ENCODE measurements at places on chromosomes 5 and 9.

DNA sequence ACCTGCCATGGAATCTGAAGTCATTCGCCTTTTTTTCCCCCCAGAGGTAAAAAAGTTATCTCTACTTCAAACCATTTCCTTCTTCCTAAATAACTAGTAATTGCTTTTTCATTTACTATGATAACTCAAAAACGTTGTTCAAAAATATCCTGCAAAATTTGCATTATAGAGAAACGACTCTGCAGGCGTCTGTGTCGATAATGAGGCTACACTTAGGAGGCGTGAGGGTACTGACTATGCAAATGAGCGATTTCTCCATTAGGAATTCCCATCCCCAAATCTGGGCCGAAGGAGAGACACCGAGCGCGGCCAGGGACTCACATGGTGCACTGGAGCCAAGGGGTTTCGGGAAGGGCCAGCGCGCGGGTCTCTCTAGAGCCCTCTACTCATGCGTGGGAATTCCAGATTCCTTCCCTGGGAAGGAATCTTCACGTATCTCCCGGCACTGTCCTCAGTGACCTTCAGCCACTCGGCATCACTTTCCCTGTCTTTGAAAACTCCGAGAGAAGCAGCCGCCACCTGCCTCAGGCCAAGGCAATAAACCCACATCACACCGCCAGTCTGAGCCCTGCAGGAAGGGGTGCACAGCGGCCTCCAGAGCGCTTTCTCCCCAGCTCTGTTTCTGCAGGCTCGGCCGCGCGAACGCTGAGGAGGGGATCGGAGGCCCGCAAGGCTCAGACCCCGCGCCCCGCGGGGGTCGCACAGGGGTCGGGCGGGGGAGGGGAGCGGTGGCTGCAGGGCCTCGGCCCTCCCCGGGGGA is 718 bp upstream of the DENND4C start:
- no peak for DNase-seq

GRCh38 chr9:72151104-72151503 is 1.9 kb downstream of the GDA start:
- no peak for DNase-seq

DNA sequence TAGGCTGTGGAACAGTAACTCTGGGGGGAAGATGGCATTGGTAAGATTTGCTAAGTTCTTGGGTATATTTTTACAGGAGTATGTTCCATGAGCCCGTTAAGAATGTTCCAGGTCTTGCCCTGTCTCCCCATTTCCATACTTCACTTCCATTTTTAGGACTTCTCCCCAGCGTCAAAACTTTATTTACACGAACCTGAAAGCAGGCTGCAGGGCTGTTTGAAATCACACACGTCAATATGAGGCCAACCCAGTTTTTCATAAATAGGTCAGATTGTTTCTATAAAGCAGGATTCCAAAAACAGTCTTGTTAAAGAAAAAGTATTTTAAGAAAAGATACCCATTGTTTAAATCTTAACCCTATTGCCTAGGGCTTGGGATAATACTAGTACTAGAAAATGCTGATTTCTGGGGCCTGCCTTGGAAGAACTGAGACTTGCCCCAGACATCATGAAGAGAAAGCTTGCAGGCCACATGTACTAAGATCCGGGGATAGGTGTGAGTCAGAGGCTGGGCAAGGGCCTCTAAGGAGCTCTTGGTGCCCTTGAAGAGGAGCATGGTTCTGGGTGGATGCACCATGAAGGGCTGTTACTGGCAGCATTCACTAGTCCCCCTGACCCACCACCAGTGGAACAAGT is 24.2 kb downstream of the TRIO start:
- DNase-seq, result no peak

DNA sequence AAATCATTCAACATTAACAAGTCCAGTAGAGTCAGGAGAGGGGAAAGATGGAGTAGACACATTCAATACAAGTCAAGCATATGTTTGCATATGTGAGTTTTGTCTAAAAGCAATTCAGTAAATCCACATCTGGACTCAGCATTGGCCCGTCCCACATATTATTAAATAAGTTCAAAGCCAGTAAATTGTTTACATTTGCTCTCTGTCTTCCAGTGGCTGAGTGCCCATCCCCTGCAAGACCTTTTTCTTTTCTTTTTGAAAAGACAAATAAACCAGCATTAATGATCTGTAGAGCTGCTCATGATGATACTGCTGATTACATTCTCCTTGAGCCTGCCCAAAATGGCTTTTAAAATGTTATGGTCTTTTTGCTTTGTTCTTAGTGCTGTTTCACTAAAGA is 71.1 kb downstream of the TNC start:
- DNase-seq, result no peak

- DNase-seq, result no peak
These were observed 28.0 kb upstream of the SYK start for GRCh38 chr9:90773617-90774016.

DNA sequence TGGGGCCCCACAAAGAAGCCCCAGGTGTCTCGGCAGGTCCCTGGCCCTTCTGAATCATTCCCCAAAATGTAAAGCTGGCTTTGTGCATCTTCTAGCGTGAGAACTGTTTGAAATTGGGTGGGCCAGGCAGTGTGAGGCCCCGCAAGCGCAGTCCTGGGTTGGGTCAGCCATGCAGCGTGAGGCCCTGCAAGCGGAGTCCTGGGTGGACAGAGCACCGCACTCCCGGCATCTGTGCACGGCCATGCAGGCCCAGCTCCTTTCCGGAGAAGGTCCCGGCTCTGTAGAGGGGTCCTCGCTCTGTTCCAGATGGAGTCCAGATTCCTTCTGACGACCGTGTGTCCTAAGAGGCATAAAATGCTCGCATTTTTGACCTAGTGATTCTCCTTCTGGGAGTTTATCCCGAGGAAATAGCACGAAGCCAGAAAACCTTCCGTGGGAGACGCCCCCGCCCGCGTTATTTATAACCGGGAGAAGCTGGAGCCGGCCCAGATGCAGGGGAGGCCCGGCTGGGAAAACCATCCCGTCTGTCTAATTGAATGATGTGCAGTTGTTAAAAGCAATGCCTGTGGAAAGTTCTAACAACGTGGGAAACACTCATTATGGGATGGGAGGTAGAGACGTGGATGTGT is 19.4 kb upstream of the NOTCH1 start:
- DNase-seq, result no peak

DNA sequence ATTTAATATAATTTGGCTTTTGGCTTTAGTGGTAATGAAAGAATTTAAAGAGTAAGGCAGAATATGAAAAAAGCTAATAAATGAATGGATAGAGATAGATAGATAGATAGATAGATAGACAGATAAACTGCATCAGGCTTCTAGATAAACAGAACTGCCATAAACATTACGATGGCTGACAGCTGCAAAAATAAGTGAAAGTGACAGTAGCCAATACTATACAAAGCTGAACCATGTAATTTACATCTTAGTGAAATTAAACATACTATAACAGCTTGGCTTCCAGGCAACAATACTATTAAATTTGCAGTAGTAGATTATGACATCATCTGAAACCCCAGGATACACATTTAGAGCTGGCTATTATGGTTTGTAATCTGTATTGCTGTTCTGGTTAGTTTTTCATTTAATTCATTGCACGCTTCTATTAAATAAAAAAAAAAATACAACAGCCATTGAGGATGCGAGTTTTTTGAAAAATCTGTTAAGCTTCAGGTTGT is 1354.8 kb downstream of the PTPRD start:
- DNase-seq, result no peak

DNA sequence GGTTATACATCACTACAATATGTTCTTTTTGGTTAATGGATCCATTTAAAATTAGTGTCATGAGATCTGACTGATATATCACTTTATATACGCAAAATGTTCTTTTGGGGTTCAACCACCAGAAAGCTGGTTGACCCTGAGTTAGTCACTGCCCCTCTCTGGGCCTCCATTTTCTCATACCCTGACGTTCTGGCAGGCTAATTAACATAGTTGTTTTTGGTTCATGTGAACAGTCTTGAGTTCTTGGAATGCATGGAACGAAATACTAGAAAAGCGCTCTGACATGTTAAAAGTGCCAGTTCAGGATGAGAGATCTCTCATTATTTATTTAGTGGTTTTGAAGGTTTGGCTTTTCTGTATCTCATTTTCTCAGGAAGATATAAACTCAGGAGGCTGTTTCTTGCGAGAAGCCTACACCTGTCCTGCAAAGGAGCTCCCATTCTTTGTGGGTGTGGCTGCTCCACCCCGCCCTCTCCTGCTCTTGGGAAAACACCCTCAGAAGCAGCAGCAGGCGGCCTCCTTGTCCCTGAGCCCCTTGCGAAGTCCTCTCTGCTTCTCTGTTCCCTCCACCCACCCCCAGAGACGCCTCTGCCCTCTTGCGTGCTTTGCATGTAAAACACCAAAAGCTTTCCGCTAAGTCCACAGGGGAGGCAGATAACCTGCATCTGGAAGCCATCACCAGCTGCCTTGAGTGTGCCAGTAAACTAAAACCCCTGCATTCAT is 302.4 kb upstream of the PANK3 start:
- no peak for DNase-seq

DNA sequence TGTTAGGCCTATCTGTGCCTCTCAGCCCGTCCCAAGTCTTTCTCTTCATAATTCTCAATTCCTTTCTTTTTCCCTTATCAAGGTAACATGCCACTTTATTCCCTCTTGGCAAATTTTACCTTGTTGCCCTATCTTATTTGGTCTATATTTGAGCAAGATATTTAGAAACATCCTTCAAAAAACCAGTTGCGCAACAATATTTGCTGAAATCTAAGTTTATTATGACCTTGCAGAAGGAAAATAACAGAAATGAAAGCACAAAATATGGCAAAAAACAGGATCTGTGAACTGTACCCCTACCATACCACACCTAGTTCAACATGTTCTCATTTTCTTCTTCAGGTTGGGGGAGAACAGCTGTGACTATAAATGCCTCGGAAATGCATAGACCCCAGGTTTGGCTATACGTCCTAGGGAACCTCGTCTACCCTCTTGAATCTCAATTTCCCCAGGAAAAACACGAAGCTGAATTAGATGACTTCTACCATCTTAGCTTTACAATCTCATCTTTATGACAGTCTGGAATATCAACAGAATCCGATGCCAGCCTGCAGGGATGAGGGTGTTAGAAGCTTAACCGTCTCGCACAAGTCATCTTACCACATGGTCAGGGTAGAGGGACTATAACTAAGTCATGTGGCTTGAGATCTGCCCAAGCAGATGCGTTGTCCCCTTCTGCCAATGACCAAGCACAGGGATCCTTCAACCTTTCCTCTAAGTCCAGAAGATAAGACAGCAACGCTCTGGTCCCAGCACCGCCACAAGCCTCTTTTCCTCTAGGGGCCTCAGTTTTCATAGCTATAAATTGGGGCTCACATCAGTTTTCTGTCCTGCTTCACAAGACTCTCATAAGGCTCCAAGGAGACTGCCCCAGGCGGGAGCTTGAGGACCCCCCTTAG is 1.3 kb downstream of the LCP2 start:
- DNase-seq, result no peak

DNA sequence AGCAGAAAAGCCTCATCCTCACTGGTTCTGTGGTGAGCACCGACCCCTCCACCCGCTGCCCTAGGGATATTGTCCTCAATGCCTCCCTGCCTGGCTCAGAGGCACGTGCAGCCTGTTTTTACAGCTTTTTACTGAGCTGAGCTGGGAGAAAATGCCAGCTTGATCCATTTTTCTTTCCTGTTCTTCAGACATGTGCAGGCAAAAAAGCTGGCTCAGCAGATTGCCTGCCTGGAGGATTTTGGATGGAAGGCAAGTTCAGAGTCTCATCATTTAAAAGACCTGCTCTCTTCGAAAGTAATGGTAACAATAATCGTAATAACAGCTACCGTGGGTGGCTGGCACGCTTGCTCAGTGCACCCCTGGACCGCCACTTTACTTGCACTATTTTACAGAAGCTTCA is 135.0 kb upstream of the SMIM23 start:
- no peak for DNase-seq

- no peak for DNase-seq
These were observed 61.2 kb downstream of the TMEM232 start for GRCh38 chr5:110665184-110665726.

- DNase-seq, result no peak
These were observed 39.5 kb upstream of the GARNL3 start for GRCh38 chr9:127224883-127225739.

DNA sequence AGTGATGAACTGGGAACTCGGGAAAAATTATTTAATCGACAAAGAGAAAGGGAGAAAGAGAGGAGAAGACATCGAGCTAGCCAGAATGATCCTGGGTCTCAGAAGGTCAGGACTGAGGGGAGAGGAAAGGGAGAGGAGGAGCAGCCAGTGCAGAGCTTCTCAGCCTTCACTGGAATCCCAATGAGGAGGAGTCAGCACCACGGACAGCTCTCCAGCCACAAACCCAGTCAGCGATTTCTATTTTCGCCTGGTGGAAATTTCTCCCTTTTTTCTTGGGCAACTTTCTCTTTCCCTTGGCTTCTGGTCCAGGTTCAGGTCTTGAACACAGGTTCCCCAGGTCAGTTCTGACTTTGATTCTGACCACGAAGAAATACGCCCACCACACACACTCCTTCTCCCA is 1.6 kb upstream of the BRINP1 start:
- DNase-seq, result no peak

DNA sequence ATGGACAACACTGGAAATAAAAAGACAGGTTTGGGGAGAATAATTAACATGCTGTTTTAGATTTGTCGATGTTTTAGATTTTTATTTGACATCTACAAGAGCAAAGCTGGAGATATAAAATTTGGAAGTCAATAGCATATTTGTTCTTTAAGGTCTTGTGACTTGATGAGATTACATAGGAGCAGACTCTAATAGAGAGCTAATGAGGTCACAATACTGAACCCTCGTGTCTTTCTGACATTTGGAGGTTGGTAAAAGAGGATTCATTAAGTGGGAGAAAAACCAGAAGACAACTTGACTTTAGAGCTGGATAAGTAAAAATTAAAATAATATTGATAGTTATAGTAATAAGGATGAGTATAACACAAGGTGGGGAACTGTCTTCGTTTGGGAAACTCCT is 322.7 kb upstream of the SEMA6A start:
- no peak for DNase-seq

DNA sequence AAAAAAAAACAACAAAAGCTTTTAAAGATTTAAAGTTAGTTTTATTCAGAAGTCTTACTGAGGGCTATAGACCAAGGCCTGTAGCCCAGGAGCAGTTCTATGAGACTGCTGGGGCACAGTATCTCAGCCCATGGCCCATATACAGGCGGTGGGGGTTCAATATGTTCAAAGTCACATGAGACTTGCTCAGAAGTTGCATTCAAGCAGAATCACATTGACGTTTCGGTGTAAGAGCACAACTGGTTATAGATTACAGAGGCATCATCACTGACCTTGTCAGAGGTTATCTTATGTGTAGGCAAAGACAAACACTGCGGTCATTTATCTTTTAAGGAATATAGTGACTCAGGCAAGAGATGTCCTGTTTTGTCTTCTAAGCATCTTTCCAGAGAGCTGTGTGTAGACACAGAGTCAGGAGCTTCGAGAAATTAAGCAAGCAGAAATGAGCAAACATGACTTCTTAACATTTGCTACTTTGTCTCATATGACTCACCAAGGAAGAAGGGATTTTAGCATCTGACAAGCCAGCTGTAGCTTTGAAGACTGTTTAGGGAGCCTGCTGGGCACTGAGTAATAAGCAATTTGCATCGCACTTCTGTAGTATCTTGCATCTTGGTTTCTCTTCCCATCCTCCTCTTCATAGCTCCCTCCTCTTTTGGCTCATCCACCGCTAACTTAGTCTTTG is 12.9 kb upstream of the F2RL1 start:
- DNase-seq, result no peak

All from cortex of kidney (tissue), 1 donor.